CD4-positive, CD25-positive, alpha-beta regulatory T cell (primary cell): ENCODE measurements at places on chromosomes 6 and 20. TPM values are rescaled to one million over a fixed set of nuclear protein-coding genes. Genes with fewer than 3 reads are reported as not detected.

DNA sequence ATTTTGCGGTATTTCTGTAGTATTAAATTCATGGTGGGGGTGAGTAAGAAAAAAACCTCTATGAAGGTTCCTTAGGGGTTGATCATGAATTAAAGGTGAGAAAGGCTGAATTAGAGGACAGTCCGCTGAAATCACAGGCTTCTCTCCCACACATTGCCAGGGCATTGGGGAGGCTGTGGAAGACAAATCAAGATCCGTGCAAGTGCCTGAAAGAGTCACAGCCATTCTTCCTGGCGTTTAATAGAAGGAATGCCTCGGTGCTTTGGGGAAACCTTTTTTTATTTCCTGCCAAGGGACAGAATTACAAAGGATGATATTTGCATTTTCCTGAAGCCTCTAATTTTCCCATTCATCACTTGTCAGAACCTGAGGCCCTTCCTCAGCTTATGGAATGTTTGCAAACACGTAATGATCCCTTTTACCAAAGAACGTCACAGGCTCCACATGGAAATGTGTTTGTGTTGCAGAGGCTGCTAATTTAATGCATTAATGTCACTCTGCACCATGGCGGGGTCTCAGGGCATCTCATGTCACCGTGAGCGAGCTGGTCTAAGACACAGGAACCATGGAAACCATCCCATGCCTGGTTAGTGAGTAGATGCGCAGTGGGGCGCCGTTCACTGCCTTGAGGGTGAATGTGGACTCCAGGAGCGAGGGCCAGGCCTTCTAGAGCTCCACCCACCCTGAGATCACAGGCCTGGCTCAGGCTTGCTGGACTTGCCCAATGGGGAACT is 185.9 kb upstream of the SULF2 start:
- no peaks in the 10 kb centered on the region for H3K27me3 ChIP-seq
- DNase-seq = no peak
- H3K27ac ChIP-seq = no peak overlapping the region
- H3K4me1 ChIP-seq = no peaks in the 10 kb centered on the region

Gene CDH26
- 1.0 TPM for total RNA-seq

Gene FAM50B
- total RNA-seq = 6.0 TPM

- no peak for DNase-seq
- H3K4me1 ChIP-seq = peaks cover 4% of the 10 kb centered on the region
- H3K27me3 ChIP-seq = no peaks in the 10 kb centered on the region
- no peak overlapping the region for H3K27ac ChIP-seq
These were observed 92.0 kb downstream of the LY86 start for GRCh38 chr6:6680526-6680925.

DNA sequence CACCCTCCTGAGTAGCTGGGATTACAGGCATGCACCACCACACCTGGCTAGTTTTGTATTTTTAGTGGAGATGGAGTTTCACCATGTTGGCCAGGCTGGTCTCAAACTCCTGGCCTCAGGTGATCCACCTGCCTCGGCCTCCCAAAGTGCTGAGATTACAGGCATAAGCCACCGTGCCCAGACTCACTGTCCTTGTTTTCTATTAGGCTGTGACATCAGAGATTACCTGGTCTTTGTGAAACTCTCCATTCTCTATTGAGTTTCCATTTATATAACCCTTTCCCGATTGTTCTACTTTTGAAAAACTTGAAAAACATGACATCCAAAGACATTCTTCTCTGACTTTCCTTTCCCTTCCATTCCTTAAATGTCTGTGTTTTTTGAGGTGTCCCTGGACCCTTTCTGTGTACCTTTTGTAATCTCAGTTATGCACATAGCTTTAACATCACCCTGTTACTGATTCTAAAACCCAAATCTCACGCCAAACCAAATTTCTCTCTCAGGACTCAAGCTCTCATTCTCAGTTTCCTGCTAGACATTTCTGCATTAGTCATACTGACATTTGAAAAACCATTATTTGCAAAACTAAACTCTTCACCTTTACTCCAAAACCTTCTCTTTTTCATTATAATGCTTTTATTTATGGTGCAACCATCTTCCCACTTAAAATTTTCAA is 137.0 kb downstream of the KHDC1L start:
- DNase-seq = no peak
- H3K4me1 ChIP-seq = no peaks in the 10 kb centered on the region
- H3K27me3 ChIP-seq = no peaks in the 10 kb centered on the region
